ENCODE measurements at places on chromosomes 3 and 15.

DNA sequence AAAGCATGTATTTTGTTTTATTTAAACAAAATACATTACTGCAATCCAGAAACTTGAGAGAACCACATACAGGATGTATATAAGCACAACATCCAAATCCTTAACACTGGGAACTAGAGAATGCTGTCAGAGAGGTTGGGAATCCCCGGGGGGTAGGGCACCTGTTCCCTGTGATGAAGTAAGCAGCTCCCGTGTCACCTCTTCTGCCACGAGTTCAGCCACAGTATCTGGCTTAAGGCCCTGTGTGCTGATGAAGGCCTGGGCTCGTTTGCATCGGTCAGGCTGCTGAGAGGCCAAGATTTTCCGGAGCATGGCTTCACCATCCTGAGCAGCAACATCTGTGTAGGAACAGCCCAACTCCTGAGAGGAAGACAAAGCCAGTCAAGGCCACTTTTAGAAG is 36.4 kb downstream of the EIF3J start:
- no peak for DNase-seq

- DNase-seq: no peak
These were observed at the start of gene RTP1 for GRCh38 chr3:187197335-187197649. Gene RTP1, plus strand, starts transcription at chr3:187197486. Its CDS starts 30 bp downstream, at chr3:187197516.

- no peak for DNase-seq
These were observed 3.8 kb upstream of the USP3 start for GRCh38 chr15:63500265-63501250.

DNA sequence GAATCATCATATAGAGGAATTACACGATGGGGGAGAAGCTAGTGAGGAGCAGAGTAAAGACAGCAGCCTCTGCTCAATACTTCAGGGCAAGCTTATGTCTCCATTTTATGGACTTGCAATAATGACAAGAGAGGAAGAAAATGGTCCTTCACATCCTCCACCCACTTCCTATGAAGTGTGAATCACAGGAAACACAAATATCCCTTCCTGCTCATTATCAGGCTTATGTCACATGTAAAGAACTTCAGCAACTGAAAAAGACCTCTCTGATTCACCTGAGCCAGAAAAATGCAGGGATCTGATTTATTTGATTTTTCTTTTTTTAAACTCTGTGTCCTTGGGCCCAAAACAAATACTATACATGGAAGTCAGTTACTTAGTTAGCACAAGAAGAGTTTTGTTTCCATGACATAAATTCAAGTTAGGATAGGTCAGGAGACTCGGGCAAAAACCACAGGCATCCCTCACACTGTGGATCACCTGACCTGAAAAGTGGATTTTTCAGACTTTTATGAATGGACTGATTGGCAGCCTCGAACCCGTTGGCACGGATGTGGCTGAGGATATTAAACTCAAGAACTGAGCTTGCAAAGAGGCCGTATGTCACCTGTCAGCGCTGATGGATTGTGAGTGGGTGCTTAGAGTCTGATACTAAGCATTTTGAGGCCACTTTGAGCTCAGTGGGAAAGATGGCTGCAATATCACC is 620.8 kb upstream of the MDFIC2 start:
- no peak for DNase-seq

DNA sequence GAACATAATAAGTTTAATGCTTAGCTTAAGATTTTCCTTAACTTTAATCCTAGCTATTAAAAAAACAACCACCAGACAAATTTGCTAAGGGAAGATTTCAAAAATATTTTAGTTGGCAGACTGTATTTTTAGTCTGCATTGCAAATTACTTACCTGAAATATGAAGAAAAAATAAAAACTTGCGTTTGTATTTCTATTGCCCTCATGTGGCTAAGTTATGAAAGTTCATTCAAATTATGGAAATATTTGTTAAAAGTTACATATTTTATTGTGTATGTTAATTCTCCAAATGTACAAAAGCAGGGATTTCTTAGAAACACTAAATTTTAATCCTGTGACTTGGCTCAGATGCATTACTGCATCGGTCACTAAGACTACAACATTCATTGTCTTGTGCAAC is 15.0 kb downstream of the GTF2A2 start:
- DNase-seq: no peak

DNA sequence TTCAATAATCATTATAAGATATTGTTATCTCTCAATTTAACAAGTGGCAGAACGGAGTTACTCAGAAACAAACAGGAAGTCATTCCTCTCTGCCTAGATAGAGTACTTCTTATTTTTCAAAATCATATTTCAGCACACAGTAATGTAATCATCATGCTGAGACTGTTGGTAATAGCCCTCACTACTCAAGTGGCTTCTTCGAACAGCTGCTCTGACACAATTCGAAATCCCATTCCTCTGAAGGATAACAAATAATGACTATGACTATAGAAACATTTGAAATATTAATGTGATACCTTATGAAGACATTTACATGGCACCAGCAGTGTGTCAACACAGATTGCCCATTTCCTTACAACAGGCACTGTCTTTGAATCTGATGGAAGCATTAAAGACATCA is 1249.8 kb downstream of the NSUN3 start:
- DNase-seq: no peak

DNA sequence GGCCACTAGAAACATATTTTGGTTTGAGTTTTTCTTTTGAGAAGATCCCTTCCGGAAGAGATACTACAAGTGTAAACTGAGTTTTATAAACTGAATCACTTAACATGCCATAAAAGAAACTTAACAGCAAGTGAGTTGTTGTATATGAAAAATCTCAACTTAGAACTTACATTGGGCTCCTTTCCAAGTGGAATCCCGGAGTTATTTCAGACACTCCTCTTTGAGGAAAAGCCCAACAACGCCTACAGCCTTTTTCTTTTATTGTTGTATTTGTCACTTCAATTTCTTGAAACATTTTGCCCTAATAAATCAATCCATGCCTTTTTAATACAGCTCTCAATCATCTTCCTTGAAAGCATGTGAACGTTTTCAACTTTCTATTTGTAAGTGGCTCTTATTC is 137.3 kb downstream of the FEZF2 start:
- no peak for DNase-seq

Data from NCI-H460 (cell line).